DMS 273 treated with DMSO at 0.1 percent for 48 hours (cell line): ENCODE measurements at places on chromosomes 16 and 17.

GRCh38 chr17:59632398-59632797 lies 12.7 kb downstream of the CLTC start:
- no peak for DNase-seq

DNA sequence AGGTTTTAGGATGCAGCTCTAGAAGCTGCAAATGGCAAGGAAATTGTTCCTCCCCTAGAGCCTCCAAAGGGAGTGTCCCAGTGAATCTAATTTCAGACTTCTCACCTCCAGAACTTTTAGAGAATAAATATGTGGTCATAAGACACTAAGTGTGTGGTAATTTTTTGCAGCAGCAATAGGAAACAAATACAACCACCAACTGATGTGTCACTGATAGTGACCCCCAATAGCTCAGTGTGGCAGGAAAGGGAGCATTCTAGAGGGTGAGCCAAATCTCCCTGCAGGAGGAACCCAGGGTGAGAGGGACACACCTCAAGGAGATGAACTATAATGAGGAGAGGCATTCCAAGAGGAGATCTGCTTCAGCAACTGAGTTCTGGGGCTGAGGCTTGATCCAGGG lies 4.1 kb downstream of the CCL4L2 start:
- DNase-seq, result no peak

GRCh38 chr17:57839571-57839923 lies 10.3 kb downstream of the MRPS23 start:
- no peak for DNase-seq

- DNase-seq, result no peak
Measured at GRCh38 chr17:652314-652713, 62.3 kb downstream of the VPS53 start.

DNA sequence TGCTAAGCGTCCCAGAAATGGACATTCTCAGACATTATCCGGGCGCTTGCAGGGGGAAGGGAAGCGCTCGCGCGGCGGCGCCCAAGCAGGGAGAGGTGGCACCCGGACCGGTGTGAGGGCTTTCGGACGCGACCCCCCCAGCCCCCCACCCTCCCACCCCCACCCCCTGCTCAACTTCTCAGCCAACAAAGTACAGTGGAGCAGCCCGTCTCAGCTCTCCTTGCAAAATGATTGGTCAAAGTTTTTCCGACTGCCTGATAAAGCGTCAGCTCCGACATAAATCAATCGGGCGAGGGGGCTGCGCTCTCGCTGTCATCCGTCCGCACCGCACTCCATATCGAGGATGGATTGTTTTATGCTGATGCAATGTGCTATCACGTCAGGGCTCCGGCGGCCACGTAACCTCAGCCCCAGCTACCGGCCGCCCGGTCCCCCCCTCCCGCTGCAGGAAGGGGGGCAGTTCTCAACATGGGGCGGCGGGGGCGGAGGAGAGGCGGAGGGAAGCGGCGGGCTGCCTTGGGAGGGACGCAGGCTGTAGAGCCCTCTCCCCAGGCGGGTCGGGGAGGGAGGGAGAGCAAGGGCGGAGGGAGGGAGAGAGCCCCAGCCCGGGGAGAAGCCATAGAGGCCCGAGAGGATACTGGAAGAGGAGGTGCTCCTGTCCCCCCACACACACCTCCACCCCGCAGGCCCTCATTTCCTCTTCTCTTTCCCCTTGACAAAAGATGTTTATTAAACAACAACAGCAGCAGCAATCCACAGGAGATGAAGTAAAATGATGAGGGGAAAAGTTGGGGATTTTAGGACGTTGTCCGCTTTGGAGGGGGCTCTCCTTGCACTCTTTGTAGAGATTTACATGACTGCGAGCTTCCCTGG lies at the start of gene HOXB9:
HOXB9 (minus strand) TSS at position 114 of the 873 bp plus-strand sequence; CDS start at position 25, 89 bp downstream.
- no peak for DNase-seq

- DNase-seq, result peak; percentile 11
Measured at GRCh38 chr16:64051824-64052223, 1070.0 kb downstream of the CDH11 start.

- DNase-seq, result no peak
Measured at GRCh38 chr16:84566545-84567257, 51.2 kb downstream of the COTL1 start.

- DNase-seq, result peak; percentile 23
Measured at GRCh38 chr16:19502395-19503131, 19.3 kb downstream of the GDE1 start.

GRCh38 chr17:19461681-19462080 lies 50.6 kb downstream of the RNF112 start:
- no peak for DNase-seq

DNA sequence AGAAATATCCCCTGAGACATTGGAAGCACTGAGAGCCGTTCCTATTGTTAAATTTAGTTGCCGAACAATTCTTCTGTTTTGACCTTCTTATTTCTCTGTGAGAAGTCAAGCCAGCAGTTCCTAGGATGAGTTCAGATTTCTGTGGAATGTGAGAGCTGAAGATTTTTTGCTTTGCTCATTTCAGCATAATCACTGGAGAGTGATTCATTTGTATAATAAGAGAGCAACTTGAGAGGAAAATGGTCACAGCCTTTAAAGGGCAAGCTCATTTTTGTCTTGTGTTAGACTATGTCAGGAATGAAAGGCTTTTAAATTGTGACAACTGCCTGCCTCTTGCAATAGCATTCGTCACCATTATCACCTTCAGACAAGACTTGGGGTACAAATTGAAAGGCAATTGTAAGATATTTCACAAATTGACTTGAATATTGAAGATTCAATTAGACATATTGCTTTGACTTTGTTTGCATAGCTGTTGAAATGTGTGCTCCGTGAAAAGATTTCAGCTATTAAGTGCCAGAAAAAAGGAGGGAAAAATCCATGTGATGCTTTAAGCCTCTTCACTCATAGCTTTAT lies 900.0 kb upstream of the GOT2 start:
- DNase-seq, result no peak
